ENCODE measurements at places on chromosomes 11 and 22.

DNA sequence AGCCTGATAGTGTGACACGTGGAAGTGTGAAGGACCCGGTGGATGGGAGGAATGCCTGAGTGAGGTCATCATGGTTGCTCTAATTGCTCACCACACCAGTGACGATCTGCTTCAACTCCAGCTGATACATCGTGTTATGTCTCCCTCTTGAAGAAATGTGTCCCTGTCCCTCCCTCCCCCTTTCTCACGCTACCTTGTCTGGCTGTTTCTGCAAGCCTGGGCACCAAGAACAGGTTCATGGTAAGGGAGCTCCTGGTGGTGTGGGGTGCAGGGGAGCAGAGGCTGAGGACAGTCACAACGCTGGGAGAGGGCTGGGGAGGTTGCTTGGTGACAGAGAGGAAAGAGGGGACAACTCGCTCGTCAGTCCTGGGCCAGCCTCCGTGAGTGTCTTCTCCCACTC lies 413.4 kb downstream of the SOX6 start:
- DNase-seq, result no peak

DNA sequence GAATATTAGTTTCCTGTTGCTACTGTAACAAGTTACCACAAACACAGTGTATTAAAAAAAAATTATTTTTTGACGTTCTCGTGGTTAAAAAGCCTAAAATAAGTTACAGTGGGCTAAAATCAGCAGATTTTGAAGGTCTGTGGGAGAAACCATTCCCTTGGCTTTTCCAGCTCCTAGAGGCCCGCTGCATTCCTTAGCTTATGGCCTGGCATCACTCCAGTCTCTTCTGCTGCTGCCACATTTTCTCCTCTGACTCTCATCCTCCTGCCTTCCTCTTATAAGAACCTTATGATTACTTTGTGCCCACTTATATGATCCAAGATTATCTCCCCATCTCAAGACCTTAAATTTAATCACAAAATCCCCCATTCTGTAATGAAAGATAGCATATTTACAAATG lies 392.7 kb downstream of the GUCY1A2 start:
- no peak for DNase-seq

- DNase-seq, result no peak
Measured at GRCh38 chr11:1859004-1859403, 6.1 kb downstream of the LSP1 start.

- DNase-seq, result no peak
Measured at GRCh38 chr11:14186046-14186775, 172.8 kb downstream of the RRAS2 start.

GRCh38 chr22:49179886-49180682 lies 647.6 kb downstream of the BRD1 start:
- no peak for DNase-seq

- no peak for DNase-seq
Measured at GRCh38 chr11:14203321-14203720, 155.7 kb downstream of the RRAS2 start.

- DNase-seq, result no peak
Measured at GRCh38 chr11:18280438-18281045, 14.5 kb downstream of the SAA1 start.

Measured in anterior cingulate cortex (tissue), 58 donors.